Stimulated activated CD4-positive, alpha-beta T cell treated with anti-CD3 and anti-CD28 coated beads, TNF-alpha, amount 100 ng/mL, for 48 hours (primary cell): ENCODE measurements at places on chromosomes 5 and 9.
A peak's percentile ranks its signal among the peaks of the same experiment; 100 is the strongest.

GRCh38 chr5:138946241-138946623 lies 71.1 kb upstream of the LRRTM2 start:
- no peak for DNase-seq

DNA sequence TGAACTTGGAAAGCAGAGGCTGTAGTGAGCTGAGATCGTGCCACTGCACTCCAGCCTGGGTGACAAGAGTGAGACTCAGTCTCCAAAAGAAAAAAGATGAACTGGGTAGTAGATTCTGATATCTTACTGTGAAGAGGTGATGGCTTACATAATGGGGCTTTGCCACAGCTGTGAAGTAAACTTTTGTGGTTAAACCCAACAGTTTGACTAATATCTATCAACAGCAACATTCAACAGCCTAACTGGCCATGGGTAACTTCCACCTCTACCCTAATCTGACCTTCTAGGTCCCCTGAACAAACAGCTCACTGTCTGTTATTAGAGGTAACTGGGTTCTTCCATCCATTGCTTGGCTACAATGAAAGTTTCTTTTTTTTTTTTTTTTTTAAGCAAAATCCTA lies 52.1 kb downstream of the TLE1 start:
- DNase-seq = no peak

DNA sequence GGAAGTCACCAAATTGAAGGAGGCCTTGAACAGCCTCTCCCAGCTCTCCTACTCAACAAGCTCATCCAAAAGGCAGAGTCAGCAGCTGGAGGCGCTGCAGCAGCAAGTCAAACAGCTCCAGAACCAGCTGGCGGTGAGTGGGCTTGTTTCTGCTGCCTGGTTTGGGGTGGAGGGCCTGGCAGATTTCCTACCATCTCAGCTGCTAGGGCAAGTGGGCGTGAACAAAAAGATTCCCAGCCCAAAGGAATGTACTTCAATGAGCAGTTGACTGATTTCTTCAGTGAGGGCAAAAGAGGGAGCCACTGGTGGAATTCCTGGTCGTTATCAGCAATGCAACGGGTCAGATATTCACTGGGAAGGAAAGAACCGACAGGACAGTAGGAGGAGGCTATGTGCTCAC lies 12.6 kb upstream of the TTC23L start:
- no peak for DNase-seq

GRCh38 chr9:5085993-5086392 lies 99.4 kb downstream of the INSL6 start:
- no peak for DNase-seq

DNA sequence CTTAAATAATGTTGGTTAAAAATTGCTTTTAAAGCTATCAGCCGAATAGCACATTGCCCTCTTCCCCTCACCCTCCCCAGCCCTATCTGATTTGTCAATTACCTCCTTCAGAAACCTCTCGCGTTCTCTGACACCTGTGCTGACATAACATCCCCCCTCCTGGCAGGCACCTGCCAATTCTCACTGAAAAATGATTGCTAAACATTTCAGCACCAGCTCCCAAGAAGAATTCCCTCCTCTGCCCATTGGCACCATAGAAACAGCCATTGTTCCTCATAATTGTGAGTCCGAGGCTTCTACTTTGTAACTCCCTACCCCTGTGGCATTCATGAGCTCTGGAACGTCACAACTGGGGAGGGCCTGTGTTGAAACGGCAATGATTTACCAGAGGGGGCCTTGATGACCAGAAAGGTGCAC lies 20.2 kb downstream of the CDH6 start:
- no peak for DNase-seq

GRCh38 chr9:113886466-113886865 lies 10.4 kb downstream of the ZNF618 start:
- no peak for DNase-seq

DNA sequence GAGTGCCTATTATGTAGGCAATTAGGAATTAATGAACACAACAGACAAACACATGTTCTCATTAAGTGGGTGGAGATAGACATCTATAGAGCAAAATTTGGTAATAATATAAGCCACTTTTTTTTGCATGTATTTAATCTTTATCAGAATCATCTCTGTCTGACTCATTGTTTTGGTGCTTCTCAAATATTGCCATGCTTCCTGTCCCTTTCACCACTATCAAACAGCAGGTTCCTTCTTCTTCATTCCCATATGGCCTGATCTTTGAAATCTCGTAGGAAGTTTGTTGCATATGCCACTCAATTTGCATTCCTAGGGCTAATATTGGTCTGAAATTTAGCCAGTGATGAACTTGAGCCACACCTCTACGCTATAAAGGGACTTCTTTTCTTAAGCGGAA lies 128.9 kb upstream of the SPEF2 start:
- DNase-seq = no peak

DNA sequence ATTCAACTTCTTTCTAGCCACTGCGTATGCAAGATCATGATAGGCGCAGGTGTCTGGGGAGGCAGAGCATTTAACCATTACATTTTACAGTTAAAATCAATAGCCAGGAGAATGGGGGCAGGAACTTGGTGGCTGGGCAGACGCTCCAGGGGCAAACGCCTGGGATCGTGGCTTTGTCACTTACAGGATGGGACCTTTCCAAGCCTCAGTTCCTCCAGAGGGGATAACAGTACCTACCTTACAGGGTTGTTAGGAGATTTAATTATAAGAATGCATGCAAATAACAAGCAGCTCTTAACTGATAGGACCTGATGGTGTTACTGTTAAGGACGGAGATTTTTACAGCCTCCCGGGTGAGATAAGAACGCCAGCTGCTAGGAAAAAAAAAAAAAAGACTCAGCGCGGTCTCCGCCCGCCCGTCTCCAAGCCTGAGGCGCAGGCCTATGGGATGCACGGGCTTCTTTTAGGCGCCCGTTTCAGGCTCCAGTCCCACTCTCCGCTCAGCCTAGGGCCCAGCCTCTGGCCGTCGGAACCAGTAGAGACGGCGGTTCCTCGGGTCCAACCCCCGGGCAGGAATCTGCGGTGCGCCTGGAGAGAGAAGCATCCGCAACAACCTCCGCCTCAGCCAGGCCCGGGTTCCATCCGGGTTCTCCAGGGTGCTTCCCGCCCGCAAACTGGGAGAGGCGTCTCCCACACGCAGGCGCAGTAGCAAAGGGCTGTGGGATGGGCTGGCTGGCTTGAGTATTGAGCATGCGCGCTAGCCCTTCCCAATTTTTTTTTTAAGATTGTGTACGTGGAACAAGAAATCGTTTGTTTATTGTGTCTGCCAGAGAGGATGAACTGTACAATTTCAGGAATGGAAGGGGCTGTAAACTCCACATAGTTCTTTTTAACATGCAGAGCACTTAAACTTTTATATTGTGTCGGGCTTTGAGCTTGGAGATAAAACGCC lies at the start of gene FAM200C:
Gene FAM200C (minus strand): TSS at position 653 of the 952 bp plus-strand sequence. CDS start 4,564 bp downstream, outside the sequence.
- DNase-seq = peak; percentile 62

- no peak for DNase-seq
Measured at GRCh38 chr5:36373527-36374086, 71.9 kb upstream of the RANBP3L start.

DNA sequence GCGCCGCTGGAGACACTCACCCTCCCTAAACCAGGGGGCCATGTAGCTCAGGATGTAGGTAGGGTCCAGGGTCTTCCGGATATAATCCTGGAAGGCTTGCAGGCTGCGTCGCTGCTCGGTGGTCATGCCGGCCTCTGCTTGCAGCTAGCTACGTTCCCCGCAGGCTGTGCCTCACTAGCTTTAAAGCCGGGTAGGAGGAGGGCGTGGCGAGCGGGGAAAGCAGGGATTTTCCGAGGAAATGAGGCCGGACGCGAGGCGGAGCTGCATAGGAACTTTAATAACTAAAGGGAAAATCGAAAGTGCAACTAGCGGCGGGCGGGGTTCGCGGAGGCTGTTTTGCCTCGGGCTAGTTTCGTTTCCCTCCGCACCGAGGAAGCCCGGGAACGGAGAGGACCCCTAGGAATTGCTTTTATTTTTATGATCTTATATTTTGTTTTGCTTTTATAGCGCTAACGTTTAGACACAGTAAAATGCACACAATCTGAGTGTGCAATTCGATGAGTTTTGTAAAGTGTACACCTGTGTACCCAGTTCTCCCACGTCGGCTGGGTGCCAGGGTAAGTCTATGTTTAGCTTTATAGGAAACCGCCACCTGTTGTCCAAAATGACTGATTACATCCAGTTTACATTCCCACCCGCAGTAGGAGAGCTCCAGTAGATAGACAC lies at the start of gene RIGI:
Gene RIGI (minus strand): TSS at position 156 of the 666 bp plus-strand sequence. CDS start 30 bp downstream, at position 126.
- DNase-seq = peak; percentile 53

DNA sequence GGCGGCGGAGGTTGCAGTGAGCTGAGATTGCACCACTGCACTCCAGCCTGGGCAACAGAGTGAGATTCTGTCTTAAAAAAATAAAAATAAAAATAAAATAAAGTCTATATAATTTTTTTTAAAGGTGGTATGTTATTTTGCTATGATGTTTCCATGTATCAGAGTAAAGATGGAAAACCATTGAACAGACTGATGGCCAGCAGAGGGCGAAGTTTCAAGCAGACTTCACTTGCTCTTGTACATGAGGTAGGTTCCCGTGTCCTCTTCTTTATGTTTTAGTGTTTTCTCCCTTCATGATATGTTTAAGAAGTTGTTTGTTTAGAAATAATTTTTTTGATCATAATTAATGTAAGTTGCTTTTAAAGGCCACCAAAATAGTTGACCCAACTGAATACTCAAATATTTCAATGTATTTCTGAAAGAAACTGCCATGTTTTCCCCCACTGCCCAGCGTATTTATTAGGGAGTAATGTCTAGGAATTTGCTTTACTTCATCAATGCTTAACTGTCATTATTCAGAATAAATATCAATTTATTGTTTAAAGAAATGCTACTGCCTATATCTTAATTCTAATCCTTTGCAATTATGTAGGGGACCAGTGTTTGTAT lies 146.4 kb downstream of the HACD4 start:
- DNase-seq = no peak

DNA sequence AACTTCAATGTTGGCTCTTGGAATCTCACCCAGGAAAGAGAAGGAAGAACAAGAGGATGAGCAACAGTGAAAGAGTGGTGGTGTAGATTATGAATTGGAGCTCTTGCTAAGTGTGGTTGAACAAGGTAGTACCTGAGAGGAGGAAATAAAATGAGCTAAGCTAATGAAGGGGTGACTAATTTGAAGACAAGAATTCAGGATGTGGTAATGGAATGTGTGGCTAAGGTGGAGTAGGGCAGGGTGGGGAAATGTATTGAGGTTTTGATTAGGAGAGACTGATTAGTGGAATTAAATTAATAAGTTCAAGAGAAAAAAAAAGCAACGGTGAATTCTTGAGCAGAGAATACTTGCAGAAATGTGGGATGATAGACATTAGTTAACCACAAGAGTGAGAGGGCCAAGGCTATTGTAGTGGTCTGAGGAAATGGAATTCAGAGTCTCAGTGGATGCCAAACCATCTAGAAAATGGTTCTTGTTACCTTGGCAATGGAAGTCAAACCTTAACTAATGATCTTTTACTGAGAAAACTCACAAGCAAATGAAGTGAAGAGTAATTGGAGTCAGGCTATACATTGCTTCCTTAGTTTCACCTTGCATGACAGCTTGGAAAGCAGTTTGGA lies 648.3 kb upstream of the ZNF608 start:
- no peak for DNase-seq

- no peak for DNase-seq
Measured at GRCh38 chr9:93132946-93133680, 938 bp downstream of the NINJ1 start.

DNA sequence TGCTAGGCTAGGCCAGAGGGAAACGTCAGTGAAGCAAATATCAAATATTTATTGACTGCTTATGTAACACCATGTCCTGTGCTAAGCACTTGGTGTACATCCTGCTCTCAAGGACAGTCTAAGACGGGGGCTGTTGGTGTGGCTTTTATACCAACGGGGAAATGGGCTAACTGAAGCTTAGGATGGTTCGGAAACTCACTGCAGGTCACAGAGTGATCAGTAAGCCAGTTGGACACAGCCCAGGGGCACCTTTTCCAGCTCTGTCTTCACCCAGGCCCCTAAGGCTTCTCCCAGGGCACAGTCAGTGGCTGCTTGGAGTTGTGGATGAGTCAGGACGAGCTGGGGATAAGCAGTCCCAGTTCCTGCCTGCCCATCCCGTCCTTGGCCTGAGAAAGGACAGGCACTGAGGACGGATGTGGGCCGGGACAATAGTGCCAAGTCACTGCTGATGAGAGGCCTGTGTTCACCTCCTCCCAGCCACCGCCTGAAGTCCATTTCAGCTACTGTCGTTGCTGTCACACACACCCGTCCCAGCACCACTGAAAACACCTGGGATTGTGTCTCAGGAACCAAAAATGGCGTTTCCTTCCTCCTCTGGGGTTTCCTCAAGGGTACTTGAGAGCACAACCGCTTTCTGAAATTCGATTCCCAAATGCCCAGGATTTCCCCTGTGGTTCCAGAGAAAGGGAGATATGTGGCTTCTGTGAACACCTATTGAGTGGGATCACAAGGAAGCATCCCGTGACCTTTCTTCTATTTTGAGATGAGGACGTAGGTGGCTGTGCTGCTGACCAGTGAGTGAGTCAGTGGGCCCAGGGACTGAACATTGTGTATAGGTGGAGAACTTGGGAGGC lies 17.5 kb upstream of the SPRY4 start:
- no peak for DNase-seq

GRCh38 chr5:528629-529511 lies 4.6 kb upstream of the SLC9A3 start:
- no peak for DNase-seq
